ENCODE measurements at places on chromosomes 12 and 14. TPM values are rescaled to one million over a fixed set of nuclear protein-coding genes. Genes with fewer than 3 reads are reported as not detected.

Gene HVCN1
- 4.7 TPM for total RNA-seq

Gene NKX2-1
- not detected for total RNA-seq

- no peak for DNase-seq
These were observed 44.3 kb downstream of the TMTC2 start for GRCh38 chr12:82730953-82731459.

GRCh38 chr12:27207615-27208413 lies 36.3 kb upstream of the STK38L start:
- peak; percentile 74 for DNase-seq

GRCh38 chr14:20970647-20970982 lies 15.3 kb downstream of the RNASE2 start:
- DNase-seq, result no peak

GRCh38 chr14:28613532-28613931 lies 153.1 kb upstream of the FOXG1 start:
- no peak for DNase-seq

DNA sequence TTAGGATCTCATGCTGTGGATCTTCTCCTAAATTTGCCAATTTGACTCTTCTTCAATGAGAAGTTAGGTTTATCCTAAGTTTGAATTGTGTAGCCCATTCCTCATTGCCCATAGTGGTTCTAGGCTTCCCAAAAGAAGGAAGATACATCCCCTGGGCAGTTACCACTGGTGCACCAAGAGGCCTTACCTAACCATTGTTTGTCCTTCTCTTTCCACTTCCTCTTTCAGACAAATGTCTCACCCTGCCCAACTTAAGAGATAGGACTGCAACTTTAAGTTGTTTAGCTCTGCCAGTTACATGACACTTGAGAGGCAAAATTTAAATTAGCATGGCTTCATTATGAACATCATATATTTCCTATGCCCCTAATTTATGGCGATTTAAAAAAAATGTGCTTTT lies 9.4 kb upstream of the KCNH3 start:
- DNase-seq, result no peak

DNA sequence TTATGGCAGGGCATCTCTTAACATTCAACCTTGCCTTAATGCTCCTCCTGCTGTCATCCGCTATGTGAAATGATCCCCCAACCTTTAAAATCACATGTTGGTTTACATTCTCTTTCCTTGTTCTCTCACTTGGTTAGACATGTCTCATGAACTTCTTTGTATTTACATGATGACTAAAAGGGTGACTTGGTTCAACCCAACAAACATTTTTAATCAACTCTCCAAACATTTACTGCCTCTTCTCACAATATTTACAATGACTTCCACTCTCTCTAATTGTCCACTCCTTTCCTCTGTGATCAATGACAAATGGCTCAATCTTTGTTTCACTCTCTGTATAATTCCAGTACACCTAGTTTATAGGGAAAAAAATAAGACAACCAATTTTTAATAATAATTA lies 506.1 kb downstream of the NELL2 start:
- DNase-seq, result no peak

GRCh38 chr12:29238822-29239291 lies 89.8 kb downstream of the FAR2 start:
- no peak for DNase-seq

DNA sequence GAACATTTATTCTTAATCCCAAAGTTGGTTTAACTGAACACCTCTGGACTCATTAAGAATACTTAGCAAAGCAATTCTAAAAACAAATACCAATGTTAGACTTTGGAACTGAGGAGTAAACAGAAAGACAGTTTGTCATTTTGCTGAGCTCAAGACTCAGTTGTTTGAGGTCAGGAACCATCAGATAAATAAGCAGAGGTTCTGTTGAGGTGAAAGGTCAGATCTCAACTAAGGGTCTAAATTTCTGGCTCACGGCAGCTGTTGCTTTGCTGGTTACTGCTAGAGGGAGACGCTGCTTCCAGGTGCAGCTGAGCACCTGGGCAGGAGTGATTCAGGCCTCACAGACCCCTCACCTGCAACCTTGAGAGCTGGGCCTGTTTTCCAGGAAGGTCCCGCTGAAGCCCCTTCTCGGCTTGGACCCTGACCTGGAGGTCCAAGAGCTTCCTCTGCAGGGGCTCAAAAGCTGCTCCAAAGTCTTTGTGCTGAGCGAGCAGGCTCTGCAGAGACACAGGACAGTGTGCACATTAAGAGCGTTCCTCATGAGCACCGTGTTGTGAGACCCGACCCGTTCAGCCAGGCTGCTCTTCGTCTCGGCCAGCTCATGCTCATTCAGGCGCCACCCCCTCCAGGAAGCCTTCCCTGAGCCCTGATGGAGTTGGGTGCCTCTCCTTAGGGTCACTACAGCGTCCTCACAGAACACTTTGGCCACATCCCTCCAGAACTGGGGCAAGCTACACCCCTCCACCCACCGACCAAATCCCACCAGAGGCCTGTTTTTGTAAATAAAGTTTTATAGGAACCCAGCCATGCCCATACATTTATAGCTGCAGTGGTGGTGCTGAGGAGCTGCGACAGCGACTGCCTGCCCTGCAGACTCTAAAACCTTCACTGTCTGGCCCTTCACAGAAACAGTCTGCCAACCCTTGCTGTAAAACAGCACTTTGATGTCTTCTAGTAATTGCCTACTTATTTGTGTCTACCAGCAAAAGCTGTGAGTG lies 72.0 kb downstream of the SYNE3 start:
- no peak for DNase-seq

Data from activated CD4-positive, alpha-beta T cell treated with anti-CD3 and anti-CD28 coated beads for 36 hours (primary cell).